ENCODE measurements at places on chromosomes 3 and 15.

- no peak for DNase-seq
These were observed 14.9 kb downstream of the SMAD3 start for GRCh38 chr15:67080118-67080899.

GRCh38 chr15:76342382-76343201 is 6.0 kb downstream of the ISL2 start:
- no peak for DNase-seq

DNA sequence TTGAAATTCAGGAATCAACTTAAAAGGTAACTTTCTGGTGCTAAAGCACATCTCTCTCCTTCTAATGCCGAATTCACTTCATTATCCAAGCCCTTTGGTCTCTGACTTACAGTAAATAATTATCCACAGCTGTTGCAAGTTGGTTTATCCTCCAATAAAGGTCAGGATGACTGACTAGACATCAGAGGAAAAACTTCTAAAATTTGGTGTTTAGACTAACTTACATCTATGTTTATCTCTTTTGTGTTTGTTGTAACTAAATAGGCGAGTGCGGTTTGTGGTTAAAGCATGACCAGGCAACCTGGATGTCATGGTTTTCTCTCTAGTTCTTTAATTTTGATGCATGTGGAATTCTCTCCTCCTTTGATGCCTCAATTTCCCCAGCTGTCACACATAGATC is 237.4 kb upstream of the LRTM1 start:
- DNase-seq, result no peak

- DNase-seq, result no peak
These were observed 397.7 kb upstream of the EPHA6 start for GRCh38 chr3:96416549-96417255.

DNA sequence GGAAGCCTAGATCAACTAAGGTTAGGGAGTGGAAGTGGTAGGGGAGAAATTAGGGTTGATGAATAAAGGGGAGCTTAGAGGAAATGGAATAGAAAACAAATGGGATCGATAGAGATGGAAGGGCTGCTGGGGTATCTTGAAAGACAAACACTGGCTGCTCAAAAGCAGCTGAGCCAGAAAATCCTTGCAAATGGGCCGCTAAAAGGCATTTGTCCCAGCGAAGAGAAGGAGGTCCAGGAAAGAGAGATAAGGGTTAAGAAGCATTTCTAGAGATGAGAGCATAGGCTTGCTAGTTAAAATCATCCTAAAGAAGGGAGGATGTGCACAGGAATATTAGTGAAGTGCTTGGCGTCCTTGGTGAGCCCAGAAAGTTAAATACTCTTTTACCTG is 258.0 kb upstream of the CBLB start:
- no peak for DNase-seq

- no peak for DNase-seq
These were observed 19.5 kb downstream of the AMOTL2 start for GRCh38 chr3:134354612-134355251.

GRCh38 chr15:40746916-40747418 is 8.1 kb downstream of the RMDN3 start:
- DNase-seq, result no peak

DNA sequence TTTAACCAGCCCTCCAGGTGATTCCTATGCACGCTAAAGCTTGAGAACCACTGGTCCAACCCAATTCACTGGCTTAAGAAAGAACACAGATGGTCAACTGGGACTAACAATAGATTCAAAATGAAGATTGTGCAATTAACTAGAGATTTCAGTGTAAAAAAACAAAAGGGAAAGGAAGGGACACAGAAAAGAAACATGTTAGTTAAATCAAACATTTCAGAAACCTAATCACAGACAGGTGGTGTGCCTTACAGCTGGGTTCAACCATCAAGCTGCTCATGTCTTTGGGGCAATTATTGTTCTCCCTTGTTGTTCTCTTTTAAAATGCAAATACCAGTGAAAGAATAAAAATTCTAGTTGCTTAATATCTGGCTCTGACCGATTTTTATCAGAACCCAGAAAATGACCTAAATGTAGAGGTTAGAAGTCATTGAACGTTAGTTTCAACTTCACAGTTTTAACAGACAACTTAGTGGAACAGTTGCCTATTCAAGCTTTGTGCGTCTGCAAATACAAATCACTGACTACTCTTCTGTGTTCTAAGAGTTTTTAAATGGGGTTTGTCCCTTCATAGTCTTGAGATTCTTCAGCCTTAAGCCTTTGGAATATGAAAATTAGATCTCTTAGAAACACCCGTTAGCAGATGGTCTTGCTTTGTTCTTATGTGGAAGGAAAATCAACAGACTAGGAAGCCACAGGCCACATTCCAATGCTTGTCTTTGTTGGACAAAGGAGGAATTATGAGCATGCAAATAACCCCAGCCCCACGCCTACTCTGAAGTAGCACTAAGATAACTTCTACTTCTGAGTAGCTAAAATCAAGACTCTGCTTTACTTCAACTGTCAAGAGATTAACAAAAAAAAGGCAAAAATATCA is 223.4 kb downstream of the ATP8B4 start:
- no peak for DNase-seq

- DNase-seq, result no peak
These were observed 15.0 kb downstream of the TASOR start for GRCh38 chr3:56667973-56668579.

DNA sequence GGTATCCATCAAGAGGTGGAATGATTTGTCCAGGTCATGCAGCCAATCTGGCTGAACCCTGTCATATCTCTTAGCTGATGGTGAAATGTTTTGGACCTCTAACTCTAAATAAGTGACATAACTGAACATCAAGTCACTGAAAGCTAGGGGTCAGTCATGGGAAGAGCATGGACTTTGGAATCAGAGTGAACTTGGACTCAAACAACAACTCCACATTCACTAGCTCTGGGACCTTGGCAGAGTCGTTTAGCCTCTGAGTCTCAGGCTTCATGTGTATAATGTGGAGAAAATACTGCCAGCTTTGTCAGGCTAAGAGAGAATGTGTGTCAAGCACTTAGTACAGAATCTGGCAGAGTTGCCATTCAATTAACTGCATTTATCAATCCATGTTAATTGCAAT is 557.8 kb upstream of the CFAP20DC start:
- no peak for DNase-seq

- DNase-seq, result no peak
These were observed 20.1 kb downstream of the EID1 start for GRCh38 chr15:48898032-48898431.

All from activated CD8-positive, alpha-beta memory T cell treated with anti-CD3 and anti-CD28 coated beads for 1 hour (primary cell).